ENCODE measurements at places on chromosomes 3 and 15.

DNA sequence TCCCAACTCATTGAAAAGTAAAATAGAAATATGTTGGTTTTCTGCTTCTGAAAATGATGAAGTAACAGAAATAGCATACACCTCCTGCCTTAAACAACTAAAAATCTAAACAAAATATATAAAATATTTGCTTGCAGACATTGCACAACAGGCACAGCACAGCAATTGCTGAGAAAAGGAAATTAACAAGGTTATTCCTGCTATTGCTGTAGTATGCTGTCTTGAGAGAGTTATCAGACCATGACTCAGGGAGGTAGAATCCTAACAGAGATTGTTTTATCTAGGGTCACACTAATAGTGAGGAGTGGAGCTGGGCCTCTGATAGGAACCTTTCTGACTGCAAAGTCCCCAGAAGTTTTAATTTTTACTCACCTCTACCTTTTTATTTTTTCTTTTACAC is 72.6 kb downstream of the ZBTB20 start:
- H3K4me1 ChIP-seq: peaks cover 35% of the 10 kb centered on the region
- no peak overlapping the region for H3K4me3 ChIP-seq
- H3K27me3 ChIP-seq: no peaks in the 10 kb centered on the region
- peaks cover 16% of the 10 kb centered on the region for H3K36me3 ChIP-seq
- no peak for DNase-seq
- no peak overlapping the region for H3K27ac ChIP-seq

DNA sequence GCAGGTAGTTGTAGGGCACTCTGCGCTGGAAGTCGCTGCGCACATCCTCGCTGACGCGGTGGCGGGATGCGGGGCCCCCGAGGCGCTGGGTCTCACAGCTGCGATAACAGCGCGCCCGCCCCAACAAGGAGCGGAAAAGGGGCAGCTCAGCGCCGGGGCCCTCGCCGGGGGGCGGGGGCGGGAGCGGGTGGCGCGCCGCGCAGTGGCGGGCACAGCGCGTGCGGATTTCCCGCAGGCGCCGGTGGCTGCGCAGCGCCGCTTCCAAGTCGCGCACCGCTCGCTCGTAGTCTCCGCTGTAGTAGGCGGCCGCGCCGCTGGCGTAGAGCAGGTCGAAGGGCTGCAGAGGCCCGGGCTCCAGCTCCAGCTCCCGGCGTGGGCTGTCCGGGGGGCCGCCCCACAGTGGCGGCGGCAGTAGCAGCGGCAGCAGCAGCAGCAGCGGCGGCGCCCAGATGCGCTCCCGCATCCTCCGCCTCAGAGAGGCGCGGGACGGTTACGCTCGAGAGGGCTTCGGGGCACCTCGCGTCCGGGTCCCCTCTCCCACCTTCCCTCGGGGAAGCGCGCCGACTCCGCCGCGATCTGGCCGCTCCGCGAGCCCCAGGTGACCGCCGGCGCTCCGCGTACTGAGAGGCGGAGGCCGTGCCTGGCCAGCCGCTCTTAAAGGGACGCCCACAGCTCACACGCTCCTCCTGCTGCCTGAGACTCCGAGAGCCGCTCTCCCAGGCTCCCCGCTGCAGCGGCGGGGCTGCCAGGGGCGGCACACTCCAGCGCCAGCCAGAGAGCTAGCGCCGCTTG is at the start of gene P3H2:
Gene P3H2, minus strand, starts transcription at position 629 of the 792 bp plus-strand sequence. Its CDS starts 166 bp downstream, at position 463.
- H3K27ac ChIP-seq: no peak within 1 kb of the TSS
- peaks cover 47% of the 10 kb centered on the region for H3K27me3 ChIP-seq
- H3K36me3 ChIP-seq: no peaks in the 10 kb centered on the region
- peak within 1 kb of the TSS; percentile 55 for H3K4me3 ChIP-seq
- peak; percentile 45 for DNase-seq

DNA sequence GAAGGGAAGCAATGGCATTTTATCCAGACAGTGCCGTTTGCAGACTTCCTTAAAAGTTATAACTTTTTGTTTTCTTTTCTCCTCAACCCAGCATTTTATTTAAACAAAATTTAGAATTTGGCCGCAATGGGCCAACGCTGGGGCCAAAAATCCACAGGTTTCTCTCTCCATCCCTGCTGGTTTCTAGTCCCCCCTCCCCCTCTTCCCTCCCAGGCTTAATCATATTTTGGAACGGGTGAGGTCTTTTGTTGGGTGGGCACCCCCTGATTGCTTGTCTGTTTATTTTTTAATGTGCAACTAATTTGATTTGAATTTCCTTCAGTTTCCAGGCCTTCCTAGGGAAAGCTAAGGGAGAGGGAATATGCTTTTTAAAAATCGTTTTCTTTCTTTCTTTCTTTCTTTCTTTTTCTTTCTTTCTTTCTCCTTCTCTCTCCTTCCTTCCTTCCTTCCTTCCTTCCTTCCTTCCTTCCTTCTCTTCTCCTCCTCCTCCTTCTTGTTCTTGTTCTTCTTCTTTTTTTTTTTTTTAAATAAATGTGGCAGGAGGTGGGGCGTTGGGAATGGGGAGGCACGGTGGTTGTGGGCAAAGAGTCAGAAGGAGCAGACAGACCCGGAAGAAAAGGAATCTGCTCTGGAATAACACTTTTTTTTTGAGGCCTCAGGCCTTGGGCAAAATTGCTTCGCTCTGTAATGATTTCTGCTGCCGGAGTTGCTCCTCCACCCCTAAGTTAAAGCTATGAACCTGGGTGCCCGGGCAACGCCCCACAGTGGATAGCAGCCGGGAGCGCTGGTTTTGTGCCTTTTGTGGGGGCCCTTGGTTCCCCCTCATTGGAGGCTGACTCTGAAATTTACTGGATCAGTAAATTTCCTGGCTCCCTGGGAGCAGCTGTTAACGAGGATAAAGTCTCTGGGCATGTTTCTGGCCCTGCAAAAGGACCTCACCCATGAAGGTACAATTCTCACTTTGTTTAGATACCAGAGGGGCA is 1.9 kb downstream of the FNDC3B start:
- H3K4me3 ChIP-seq: peak overlapping the region; percentile 68
- no peaks in the 10 kb centered on the region for H3K27me3 ChIP-seq
- no peak for DNase-seq
- no peaks in the 10 kb centered on the region for H3K36me3 ChIP-seq
- H3K4me1 ChIP-seq: peaks cover 37% of the 10 kb centered on the region

DNA sequence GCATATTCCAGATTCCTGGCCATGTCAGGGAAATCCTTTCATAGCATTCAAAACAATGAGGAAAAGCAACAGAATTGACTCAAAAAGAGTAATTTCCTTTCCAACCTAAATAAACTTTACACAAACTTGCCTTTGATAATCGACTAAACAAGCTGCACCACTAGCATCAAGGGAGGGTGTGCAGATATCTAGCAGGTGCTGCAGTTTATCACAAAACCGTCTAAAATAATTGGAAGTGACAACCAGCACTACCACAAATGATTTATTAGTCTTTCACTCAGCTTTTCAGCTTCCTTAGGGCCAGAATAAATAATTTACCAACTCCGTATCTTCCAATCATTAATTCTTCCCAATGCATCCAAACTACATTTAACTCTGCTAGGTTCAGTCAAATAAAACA is 71.7 kb downstream of the TBC1D5 start:
- DNase-seq: no peak
- no peak overlapping the region for H3K4me3 ChIP-seq
- no peak overlapping the region for H3K27ac ChIP-seq
- H3K36me3 ChIP-seq: peaks cover 13% of the 10 kb centered on the region

DNA sequence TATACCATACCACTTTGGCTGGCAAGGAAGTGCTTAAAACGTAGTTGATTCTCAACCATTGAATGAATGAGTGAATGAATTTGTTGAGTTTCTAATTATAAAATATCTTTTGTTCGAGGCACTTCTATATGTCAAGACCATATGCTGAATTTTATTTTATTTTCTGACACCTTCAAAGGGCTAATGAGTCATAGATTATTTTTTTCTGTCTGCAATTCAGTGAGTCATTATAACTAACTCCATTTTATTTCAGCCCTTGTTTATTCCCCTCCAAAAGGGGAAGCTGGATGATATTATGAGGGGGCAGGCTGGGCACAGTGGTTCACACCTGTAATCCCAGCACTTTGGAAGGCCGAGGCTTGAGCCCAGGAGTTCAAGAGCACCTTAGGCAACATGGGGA is 142.4 kb downstream of the P2RY1 start:
- H3K27ac ChIP-seq: no peak overlapping the region
- no peak overlapping the region for H3K4me3 ChIP-seq
- H3K4me1 ChIP-seq: no peaks in the 10 kb centered on the region
- H3K36me3 ChIP-seq: no peaks in the 10 kb centered on the region
- H3K27me3 ChIP-seq: peaks cover 15% of the 10 kb centered on the region

GRCh38 chr3:127180859-127181258 is 12.1 kb upstream of the PRR23E start:
- no peak overlapping the region for H3K4me3 ChIP-seq
- no peaks in the 10 kb centered on the region for H3K4me1 ChIP-seq
- H3K36me3 ChIP-seq: no peaks in the 10 kb centered on the region
- no peaks in the 10 kb centered on the region for H3K27me3 ChIP-seq
- H3K27ac ChIP-seq: no peak overlapping the region

DNA sequence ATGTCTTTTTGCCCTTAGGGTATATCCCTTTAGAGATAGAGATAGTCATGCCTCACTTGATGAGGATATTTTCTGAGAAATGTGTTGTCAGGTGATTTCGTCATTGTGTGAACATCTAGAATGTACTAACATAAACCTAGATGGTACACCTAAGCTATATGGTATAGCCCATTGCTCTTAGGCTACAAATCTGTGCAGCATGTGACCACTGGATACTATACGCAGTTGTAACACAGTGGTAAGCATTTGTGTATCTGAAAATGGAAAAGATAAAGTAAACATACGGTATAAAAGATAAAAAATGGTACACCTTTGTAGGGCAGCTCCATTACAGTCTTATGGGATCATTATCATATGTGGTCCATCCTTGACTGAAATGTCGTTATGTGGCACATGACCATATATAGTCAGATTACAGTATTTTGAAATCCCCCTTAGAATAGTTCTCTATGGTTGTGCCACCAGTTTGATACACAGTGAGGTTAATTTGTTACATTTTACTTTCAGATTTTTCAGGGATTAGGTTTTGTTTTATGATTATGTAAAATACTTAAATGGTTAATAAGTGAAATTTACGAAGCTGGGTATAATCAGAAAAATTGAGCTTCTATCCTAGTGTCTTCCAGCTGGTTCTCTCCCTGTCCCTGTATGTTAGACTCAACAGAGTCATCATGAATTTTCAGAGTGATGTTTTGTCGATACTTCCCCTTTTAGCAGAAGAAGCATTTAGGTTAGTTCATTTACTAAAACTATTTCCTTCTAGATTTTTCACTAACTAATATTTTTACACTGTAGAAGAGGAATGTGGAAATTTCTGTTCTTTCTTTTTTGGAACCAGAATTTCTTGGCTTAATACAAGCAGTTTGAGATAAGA is 12.8 kb downstream of the SETD5 start:
- no peak for DNase-seq
- peak overlapping the region; percentile 58 for H3K27ac ChIP-seq

DNA sequence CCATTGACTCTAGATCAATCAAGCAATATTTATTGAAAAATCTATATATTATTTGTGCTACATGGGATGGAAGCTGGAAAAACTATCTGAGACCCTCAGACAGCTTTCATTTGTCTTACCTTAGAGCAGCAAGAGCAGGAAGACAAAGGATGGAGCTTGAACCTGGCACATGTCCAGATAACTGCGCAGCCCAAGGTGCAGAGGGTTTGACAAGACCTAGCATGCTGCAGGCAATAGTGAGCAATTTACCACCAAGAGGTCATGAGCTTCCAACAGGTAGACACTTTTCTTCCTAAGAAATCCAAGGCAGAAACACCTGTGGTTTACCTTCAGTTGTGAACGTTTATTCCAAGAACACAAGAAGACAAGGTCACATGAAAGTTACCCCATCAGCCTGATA is 214.7 kb upstream of the NECTIN3 start:
- peaks cover 4% of the 10 kb centered on the region for H3K27me3 ChIP-seq
- H3K4me3 ChIP-seq: no peak overlapping the region
- no peak for DNase-seq
- H3K27ac ChIP-seq: no peak overlapping the region
- H3K36me3 ChIP-seq: no peaks in the 10 kb centered on the region

DNA sequence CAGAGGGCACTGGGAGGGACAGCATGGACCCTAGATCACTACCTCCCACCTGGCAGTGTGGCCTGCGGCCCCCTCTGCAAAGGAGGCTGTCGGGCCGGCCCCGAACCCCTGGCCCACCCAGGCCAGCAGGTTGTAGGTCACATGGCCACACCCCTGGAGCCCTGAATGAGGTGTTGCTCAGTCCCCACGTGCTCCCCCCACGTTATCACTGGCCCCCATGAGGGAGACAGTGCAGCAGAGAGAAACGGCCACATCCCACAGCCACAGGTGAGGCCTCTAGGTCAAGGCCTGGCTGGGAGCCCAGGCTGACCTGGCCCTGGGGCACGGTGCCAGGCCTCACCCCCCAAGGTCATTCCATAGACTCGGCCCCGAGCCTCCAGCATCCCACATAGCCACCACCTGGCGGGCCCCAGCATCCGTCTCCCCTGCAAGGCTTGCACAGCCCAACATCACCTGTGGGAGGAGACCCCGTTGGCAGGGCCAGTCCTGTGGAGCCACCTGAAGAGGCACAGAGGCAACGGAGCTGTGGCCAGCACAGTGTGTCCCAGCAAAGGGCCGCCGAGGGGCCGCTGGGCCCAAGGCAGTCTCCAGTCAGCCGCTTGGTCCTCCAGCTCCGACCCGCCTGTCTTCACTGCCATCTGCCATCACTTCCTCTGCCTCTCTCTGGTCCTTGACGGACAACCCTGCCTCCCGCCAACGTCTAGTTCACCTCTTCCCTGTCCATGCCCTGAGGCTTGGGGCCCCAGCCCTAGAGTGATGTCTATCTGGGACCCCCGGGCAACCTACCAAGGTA is 53.1 kb downstream of the DNAJB8 start:
- H3K4me3 ChIP-seq: no peak overlapping the region
- no peak for DNase-seq
- no peaks in the 10 kb centered on the region for H3K36me3 ChIP-seq
- H3K27ac ChIP-seq: no peak overlapping the region
- no peaks in the 10 kb centered on the region for H3K27me3 ChIP-seq

- H3K4me1 ChIP-seq: peaks cover 28% of the 10 kb centered on the region
- no peak overlapping the region for H3K27ac ChIP-seq
- H3K27me3 ChIP-seq: peaks cover 47% of the 10 kb centered on the region
- no peak for DNase-seq
These were observed 1.6 kb downstream of the NECTIN3 start for GRCh38 chr3:111073218-111073617.

- no peak overlapping the region for H3K27ac ChIP-seq
- no peaks in the 10 kb centered on the region for H3K36me3 ChIP-seq
- no peaks in the 10 kb centered on the region for H3K27me3 ChIP-seq
- peaks cover 52% of the 10 kb centered on the region for H3K4me1 ChIP-seq
These were observed 5.3 kb upstream of the NRROS start for GRCh38 chr3:196634224-196634623.

GRCh38 chr3:171026597-171027293 is at the start of gene SLC2A2:
TSS of gene SLC2A2 (minus strand) at chr3:171026720. CDS start at chr3:171026670, 50 bp downstream.
- DNase-seq: no peak
- H3K36me3 ChIP-seq: no peaks in the 10 kb centered on the region
- H3K27ac ChIP-seq: no peak within 1 kb of the TSS
- H3K27me3 ChIP-seq: peaks cover 21% of the 10 kb centered on the region
